Ammon's horn (tissue), 1 donor: ENCODE measurements at places on chromosomes 7 and 10.

DNA sequence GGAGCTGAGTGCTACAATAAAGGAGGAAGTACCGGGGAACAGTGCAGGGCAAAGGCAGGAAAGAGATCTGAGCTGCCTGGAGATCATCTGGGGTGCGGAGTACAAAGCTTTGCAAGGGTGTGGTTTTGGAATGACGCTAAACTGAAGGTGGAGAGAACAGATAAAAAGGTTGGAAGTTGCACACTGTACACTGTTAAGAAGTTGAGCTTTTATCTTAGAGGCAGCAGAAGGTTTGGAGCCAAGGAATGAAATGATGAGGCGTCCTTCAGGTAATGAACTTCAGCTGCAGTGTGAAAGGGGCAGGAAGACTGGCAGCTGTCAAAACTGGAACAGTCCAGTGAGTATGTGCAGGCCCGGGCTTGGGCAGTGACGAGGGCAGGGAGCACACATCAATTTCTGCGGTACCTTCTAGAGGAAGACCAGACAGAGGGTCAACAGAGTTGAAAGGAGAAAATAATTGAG, 7.2 kb upstream of the ANKRD61 start:
- no peak for DNase-seq

GRCh38 chr10:78528749-78529204, 495.1 kb downstream of the RPS24 start:
- no peak for DNase-seq

- DNase-seq = peak; percentile 51
Measured at GRCh38 chr7:37901236-37901827, 15.3 kb downstream of the SFRP4 start.

GRCh38 chr7:133789974-133790373, 337.2 kb upstream of the LRGUK start:
- peak; percentile 61 for DNase-seq

DNA sequence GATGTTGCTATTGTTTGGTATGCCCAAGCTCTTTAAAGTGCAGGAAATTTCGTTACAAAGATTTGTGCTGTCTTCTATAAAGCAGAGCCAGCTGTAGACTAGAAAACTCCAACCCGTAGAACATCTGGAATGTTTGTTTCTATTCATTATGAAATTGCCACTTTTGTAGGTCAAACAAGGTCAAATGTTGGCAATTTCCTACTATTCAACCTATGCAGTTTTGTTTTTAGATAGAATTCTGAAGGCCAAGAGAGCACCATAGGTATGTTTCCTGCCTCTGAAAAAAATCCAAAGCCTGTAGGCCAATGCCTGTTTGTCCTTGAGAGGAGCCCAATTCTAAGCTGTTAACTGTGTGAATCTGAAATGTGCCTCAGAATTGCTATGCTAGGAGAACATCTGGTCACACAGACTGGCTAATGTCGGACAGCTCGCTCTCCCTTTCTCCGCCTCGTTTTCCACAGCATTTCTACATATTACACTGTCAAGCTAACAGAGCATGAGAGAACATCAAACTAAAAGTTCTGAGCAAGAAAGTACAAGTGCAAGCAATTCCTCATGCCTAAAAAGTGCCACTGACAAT, 267.2 kb upstream of the LRGUK start:
- DNase-seq = no peak

DNA sequence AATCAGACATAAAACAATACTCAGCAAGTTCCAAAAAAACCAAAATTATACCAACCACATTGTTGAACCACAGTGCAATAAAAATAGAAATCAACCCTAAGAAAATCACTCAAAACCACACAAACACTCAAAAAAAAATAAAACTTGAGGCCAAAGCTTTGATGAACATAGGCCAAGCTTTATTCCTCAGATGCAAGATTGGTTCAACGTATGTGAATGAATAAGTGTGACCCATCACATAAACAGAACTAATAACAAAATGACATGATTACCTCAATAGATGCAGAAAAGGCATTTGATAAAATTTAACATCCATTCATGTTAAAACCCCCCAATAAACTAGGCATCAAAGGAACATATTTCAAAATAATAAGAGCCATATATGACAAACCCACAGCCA, 506.1 kb upstream of the FZD8 start:
- DNase-seq = no peak

GRCh38 chr7:37908221-37908788, 8.3 kb downstream of the SFRP4 start:
- no peak for DNase-seq

DNA sequence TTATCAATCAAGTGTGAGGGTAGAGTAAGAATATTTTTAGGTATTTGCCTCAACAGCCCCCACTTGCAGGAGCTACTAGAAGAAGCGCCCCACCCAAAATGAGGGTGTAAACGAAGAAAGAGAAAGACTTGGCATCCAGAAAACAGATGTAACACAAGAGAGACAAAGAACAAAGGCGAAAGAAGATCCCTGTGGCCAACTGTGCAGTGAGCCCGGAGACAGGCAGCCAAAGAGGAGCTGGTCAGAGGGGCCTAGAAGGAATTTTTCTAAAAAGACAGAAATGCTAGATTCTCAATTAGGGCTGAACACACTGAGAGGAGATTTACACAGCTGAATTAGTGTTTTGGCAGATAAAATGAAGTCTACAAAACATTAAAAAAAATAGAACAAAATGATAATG, 29.6 kb upstream of the EIF5AL1 start:
- DNase-seq = no peak

- DNase-seq = no peak
Measured at GRCh38 chr10:44411251-44411650, 26.4 kb upstream of the CXCL12 start.

DNA sequence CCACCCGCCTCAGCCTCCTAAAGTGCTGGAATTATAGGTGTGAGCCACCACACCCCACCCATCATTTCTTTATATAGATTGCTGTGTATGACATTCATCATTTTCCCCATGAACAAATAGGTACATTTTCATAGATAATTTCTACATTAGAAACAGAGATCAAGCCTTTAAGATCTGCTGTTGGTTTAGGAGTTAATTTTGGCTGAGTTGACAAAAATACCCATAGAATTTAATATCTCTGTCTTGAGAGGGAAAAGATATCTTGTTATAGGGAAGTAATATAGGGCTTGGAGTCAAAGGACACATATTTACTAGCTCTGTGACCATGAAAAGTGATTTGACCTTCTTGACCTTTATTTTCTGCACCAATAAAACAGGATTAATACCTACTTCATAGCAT, 51.8 kb downstream of the LRMDA start:
- no peak for DNase-seq

- DNase-seq = peak; percentile 51
Measured at GRCh38 chr10:102504179-102504975, 605 bp downstream of the SUFU start.

- DNase-seq = no peak
Measured at GRCh38 chr10:35059481-35059880, 30.7 kb downstream of the CUL2 start.

- DNase-seq = peak; percentile 59
Measured at GRCh38 chr10:109895095-109895818, 28.1 kb downstream of the XPNPEP1 start.

- DNase-seq = no peak
Measured at GRCh38 chr7:29619848-29620555, 56.4 kb downstream of the PRR15 start.

- no peak for DNase-seq
Measured at GRCh38 chr10:117248750-117249465, 8.0 kb downstream of the SLC18A2 start.

DNA sequence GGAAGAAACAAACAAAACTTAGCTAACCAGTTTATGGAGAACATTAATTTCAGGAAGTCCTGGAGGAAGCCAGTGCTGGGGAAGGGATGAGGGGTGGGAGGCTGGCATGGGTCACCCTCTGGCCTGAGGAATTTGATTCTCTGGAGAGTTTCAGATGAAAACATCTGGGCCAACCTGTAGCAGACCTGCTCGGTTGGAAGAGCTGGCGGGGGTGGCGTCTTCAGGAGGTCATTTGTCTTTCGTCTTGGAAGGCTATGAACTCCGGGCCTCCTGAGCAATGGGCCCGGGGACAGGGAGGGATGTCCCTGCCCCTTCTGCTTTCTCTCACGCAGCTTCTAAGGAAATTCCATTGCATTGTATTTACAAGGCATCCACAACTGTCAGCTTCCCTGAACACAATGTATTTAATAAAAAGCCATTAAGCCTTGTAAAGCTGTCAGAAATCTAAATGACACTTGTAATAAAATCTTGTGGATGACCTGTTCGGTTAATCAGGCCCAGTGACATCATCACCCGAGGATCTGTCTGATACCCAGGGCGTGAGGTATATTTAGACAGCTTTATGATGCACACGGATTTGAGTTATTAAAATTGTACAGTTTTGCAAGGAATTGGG, 250.5 kb downstream of the RAB11FIP2 start:
- DNase-seq = no peak

- DNase-seq = no peak
Measured at GRCh38 chr7:36448781-36449379, 59.2 kb downstream of the ANLN start.

GRCh38 chr10:113345826-113346624, 206.8 kb upstream of the HABP2 start:
- no peak for DNase-seq

DNA sequence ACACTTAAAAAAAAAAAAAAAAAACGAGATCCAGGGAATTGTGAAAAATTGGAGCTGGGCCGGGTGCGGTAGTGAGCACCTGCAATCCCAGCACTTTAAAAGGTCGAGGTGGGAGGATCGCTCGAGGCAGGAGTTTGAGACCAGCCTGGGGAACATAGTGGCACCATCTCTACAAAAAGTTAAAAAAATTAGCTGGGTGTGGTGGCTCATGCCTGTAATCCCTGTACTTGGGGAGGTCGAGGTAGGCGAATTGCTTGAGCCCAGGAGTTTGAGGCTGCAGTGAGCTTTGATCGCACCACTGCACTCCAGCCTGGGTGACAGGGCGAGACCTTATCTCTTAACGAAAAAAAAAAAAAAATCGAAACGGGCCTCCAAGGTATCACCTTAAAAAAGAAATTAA, 2.0 kb downstream of the CLDN4 start:
- DNase-seq = no peak

DNA sequence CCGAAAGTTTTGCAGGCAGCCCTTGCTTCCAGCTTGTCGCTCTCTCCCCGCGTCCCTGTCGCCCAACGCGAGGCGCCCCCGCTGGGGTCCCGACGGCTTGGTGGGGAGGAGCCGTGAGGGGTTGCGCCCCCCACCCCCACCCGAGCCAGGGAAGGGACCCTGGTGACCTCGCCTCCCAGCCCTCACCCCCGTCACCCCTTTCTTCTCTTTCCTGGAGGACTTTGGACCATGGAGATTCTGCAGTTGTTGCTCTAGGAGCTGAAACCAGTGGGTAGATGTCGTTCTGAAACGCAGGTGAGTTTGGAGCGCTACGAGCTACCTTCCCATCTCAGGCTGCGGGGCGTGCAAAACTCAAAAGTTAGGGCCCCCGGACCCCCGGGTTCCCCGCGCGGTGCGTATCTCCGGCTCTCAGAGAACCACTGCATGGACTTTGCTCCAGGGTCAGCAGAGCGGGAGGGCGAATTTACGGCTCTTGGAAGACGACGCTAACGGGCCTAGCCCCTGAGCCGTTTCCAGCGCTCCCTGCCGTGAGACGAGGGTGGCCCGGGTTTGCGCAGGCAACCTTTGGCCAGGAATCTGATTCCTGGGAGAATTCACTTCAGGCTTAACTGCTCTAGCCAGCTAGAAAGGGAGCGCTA, 684 bp upstream of the ATXN7L1 start:
- no peak for DNase-seq

GRCh38 chr10:50533296-50533695, 90.5 kb downstream of the SGMS1 start:
- no peak for DNase-seq

DNA sequence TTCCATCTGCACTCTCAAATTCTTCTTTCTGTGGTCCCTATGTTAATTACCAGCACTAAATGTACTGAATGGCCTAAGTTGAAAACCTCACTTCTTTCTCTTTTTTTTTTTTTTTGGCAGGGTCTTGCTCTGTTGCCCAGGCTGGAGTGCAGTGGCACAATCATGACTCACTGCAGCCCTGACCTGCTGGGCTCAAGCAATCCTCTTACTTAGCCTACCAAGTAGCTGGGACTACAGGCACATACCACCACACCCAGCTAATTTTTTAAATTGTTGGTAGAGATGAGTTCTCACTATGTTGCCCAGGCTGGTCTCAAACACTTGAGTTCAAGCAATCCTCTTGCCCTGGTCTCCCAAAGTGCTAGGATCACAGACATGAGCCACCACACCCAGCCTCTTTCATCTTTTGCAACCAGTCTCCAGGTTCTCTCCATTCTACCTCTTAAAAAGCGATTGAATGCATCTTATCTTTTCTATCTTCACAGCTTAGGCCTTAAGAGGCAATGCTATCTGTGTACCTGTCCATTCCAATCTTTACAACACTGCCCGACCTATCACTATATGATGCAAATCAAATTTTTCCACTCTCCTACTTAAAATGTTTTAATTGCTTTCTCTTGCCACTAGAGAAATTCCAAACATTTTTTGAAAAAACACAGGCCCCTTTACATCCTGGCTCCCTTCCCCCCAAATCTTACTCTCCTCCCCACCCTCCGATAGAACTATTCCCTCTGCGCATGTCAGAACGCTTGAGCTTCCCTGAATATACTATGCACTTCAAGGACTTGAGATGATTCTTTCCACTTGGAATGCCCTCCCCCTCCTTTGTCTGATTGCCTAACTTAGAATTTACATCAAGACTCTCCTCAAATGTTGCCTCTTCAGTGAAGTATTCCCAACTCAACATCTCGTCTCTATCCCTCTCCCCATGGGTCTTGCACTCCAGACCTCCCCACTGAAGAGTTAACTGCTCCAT, 6.0 kb downstream of the ICA1 start:
- DNase-seq = no peak

GRCh38 chr7:16874066-16874465, 7.7 kb downstream of the AGR3 start:
- no peak for DNase-seq

DNA sequence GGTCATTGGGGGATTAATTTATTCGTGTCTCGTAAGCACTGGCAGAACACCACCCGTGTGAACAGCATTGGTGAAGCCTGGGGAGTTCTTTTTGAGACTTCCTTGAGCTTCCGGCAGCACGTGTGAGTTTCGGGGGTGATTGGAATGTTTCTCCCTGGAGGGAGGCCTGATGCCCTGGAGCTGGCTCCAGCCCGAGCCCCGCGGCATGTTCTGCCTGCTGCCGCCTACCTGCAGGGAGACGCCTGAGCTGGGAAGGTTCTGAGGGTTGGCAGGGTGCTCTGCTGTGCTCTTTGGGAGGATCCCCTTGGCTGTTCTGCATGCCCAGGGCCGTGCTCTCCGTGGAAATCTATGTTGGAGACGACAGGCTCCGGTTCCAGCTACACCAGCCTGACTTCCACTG, 159.3 kb downstream of the MGMT start:
- DNase-seq = no peak

- DNase-seq = peak; percentile 22
Measured at GRCh38 chr7:80791509-80791929, 127.3 kb downstream of the SEMA3C start.

DNA sequence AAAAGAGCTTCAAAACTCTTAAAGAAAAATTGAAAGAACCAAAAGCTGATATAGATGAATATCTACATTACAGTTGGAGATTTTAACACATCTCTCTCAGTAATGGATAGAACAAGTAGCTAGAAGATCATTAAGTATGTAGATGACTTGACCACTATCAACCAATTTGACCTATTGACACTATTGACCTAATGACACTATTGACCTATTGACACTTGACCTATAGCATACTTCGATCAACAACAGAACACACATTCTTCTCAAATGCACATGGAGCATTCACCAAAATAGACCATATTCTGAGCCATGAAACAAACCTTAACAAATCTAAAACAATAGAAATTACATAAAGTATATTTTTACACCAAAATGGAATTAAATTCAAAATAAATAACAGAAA, 22.3 kb downstream of the GIMAP5 start:
- DNase-seq = no peak

- peak; percentile 15 for DNase-seq
Measured at GRCh38 chr10:63520500-63521415, at the start of gene REEP3. TSS of gene REEP3 (plus strand) at chr10:63521401. CDS start at chr10:63521546, 145 bp downstream.
